ENCODE measurements at places on chromosomes 6 and 20.

GRCh38 chr6:12813321-12813720, 96.8 kb downstream of the PHACTR1 start:
- no peak for DNase-seq

GRCh38 chr6:164628302-164628931, 681.0 kb downstream of the C6orf118 start:
- no peak for DNase-seq

DNA sequence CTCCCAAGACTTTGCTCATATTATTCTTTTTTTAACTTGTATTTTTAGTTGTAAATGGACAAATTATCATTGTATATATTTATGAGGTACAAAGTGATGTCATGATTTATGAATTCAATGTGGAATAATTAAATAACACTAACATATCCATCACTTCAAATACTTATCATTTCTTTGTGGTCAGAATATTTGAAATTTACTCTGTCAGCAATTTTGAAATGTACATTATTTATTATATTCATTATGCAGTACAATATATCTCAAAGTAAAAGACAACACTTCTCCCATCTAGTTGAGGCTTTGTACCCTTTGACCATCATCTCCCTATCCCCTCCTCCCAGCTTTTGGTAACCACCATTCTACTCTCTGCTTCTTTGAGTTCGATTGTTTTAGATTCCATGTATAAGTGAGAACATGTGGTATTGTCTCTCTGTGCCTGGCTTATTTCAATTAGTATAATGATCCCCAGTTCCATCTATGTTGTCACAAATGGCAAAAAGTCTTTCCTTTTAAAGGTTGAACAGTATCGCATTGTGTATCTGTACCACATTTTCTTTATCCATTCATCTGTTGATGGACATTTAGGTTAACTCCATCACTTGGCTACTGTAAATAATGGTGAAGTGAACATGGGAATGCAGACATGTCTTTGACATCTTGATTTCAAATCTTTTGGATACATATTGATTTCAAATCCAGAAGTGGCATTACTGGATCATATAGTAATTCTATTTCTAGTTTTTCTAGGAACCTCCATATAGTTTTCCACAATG, 197.2 kb downstream of the KIF6 start:
- no peak for DNase-seq

DNA sequence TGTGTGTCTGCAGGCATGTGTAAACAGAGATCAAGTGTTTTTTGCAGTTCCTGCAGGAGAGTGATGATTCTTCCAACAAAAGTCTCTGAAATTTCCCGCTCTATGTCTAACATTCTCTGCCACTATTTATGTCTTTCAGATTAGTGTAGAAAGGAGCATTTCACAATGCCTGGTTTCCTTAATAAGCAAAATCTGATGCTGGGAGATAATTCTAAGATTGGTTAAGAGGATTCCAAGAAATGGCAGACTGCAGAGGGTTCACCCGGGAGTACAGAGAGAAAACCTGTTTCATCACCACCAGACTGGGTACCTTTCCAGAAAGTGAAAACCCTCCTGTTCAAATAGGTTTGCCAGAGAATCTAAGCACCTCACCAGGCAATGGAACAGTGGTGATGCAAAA, 62.7 kb downstream of the FOXC1 start:
- DNase-seq: no peak

DNA sequence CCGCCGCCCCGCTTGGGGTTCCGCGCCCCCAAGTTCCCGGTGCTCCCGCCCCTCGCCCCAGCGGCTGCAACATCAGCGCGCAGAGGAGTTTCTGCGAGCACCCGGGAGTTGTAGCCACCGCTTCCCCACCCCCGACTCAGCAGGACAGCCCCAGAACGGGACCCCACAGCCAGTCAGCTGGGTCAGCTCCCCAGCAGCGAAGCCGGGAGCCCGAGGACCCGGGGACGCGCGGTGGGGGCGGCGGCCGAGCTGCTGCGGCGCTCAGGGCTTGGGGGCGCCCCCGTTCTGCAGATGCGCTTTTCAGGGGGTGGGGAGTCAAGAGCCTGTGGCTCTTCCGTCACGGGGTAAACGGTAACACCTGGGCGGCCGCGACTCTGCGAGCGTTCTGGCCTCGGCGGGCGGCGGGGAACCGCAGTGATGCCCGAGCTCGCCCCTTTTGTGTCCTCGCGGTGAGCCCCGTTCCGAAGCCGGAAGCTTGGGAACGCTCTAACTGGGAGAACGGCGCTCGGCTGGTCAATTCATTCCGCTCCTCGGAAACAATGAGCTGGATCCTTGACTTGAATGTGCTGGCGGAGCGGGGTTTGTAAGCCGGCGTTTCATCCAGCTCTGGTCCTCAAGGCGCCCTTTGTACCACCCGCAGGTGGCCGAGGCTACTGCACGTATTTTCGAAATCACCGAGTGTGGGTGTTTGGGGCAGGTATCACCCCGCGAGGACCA, 774 bp downstream of the PLEKHG1 start:
- DNase-seq: peak; percentile 86

GRCh38 chr20:19765913-19766312, 7.9 kb downstream of the RIN2 start:
- DNase-seq: no peak

- peak; percentile 90 for DNase-seq
Observed at GRCh38 chr20:6994452-6994851, 227.0 kb downstream of the BMP2 start.

- no peak for DNase-seq
Observed at GRCh38 chr6:8069631-8070284, 5.6 kb upstream of the BLOC1S5 start.

DNA sequence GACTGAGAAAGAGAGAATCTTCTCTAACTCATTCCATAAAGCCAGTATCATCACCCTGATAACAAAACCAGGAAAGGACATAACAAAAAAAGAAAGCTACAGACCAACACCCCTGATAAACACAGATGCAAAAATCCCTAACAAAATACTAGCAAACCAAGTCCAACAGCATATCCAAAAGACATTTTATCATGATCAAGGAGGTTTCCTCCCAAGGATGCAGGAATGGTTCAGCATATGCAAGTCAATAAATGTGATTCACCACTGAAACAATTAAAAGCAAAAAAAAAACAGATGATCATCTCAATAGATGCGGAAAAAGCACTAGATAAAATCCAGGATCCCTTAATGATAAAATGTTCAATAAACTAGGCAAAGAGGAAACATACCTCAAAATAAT, 24.5 kb upstream of the ALDH8A1 start:
- no peak for DNase-seq

DNA sequence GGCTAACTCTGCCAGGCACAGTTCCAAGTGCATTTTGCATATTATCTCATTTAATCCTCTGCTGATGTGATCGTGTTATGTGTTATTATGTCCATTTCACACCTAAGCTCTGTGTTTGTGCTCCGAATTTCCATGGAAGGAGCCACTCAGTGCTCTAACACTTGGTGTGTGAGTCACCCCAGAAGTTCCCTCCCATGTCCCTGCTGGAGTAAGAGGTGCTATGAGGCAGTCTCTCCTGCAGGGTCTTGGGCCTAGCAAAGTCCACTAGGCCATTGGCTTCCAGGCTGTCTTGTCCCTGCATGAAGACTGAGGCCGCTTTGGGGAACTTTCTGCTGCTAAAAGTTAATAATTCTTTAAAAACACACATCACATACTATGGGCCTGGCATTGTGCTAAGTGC, 405.9 kb upstream of the SULF2 start:
- peak; percentile 64 for DNase-seq
